ENCODE measurements at places on chromosomes 11 and 22.

GRCh38 chr11:96045622-96046456, 121.9 kb upstream of the MTMR2 start:
- no peak for DNase-seq

GRCh38 chr11:59787816-59788215, 22.8 kb downstream of the MRPL16 start:
- no peak for DNase-seq

DNA sequence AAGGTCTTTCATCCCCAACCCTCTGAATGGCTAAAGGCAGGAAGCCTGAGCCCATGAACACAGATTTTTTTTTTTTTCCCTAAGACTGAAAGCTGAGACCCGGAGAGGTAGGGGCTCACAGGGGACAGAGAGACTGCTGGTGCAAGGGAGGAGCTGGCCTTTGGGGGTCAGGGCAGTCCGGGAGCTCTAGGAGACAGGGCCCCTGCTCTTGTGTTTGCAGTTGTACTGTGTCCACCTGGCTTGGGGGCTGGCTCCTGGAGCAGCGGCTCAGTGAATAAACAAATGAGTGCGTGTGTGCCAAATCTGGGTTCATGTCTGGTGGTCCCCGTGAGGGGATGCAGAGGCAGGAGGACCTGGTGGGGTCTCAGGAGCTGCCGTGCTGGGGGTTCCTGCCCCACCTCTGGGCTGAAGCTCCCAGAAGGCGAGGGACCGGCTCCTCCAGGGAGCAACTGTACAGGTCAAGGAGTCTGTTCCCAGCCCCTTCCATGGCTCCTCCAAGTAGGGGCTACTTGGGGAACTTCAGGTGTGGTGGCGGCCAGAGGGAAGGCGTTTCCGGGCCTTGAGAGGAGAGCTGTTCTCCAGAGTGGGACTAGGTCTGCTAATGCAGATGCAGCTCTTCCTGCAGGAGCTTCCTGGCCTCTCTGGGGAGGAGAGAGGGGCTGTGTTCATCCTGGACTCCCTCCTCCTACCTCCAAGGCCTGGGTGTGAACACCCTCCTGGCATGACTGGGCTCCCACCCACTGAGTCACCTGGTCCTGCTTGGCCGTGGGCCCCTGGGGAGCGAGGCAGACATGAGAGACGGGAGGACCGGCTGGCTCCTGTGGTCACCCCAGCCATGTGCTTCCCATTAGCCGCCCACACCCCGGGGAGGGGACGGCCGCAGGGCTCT, 57.6 kb downstream of the FBXO7 start:
- no peak for DNase-seq

DNA sequence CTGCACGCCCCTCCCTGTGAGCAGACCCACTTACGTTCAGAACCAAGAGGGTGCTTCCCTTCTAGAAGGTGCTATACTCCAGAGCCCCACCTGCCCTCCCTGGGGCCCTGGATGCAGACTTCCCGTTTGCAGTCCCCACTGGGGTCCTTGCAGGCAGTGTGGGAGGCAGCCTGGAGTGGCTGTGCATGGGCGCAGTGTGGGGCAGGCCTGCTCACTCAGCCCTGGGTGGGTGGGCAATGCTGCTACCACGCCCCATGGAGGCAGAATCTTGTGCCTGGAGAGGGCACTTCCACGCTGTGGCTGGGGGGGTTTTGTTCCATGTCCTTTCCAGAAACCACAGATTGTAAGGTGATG, 116.2 kb downstream of the KCNQ1OT1 start:
- no peak for DNase-seq

- DNase-seq: no peak
These were observed 6.7 kb downstream of the HDHD5 start for GRCh38 chr22:17152340-17152739.

- no peak for DNase-seq
These were observed 87.3 kb upstream of the CLPB start for GRCh38 chr11:72521664-72522063.

GRCh38 chr11:297586-298405, 1.5 kb downstream of the IFITM5 start:
- DNase-seq: no peak

GRCh38 chr22:26134654-26135330, 34.5 kb upstream of the SEZ6L start:
- DNase-seq: no peak

DNA sequence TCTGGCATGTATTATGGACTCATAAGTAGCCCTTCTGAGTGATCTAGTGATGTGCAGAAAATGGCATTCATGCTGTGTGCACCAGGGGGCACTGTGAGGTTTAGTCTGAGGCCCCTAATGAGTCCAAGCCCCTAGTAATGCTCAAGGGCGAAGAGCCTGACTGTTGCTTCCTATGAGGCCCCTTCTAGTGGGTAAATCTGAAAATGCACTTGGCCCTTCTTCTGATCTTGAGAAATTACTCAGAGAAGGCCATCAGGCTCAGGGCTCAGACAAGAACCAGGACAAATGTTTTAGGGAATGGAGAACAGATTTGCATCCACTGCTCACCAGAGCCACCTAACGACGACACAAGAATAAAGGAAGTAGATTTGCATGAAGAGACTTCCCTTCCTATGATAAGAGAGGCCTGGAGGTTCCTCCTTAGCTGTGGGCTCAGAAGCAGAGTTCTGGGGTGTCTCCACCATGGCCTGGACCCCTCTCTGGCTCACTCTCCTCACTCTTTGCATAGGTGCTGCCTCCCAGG, 75.8 kb downstream of the GGTLC2 start:
- no peak for DNase-seq

- no peak for DNase-seq
These were observed 46.6 kb upstream of the TENM4 start for GRCh38 chr11:79487412-79487811.
